ENCODE measurements at places on chromosomes 7 and 10. TPM values are rescaled to one million over a fixed set of nuclear protein-coding genes. Genes with fewer than 3 reads are reported as not detected.

DNA sequence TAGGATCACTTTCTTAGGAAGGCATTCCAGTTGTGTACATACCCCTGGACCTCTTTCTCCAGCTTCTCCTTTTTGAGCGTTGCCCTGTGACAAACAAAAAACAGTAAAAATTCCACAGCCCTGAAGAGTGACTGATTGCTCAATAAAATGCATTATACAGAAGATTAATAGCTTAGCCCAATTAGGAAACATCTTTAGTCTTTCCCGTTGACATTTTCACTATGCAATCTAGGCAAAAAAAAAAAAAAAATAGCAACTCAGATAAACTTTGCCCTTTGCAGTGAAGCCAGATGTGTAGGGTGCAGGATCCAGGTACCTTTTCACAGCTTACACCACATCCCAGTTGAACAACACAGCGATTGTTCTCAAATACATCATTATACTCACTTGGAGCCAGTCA lies 17.9 kb downstream of the COL28A1 start:
- DNase-seq = peak; percentile 42

DNA sequence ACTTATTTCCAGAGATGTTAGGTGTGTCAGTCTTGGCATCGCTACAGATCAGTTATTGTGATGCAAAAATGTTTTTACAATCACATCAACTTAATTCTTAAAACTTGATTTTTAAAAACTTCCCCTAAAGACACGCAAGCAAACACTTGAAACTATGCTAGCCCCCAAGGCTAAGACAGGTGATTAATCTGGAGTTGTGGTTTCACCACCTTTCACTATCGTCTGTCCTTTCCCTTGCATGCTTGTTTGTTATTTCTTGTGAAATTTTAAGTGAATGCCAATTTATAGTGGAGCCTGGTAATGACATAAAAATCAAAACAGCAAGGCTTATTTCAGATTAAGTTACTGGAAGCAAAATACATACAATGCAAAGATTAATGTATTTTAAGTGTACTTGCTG lies 70.4 kb downstream of the SLC35B4 start:
- no peak for DNase-seq

GRCh38 chr10:11631890-11632587 lies 20.6 kb upstream of the USP6NL start:
- no peak for DNase-seq

HOXA9 gene
- 70.8 TPM for total RNA-seq

- no peak for DNase-seq
These were observed 542.9 kb upstream of the GALNT17 start for GRCh38 chr7:70589010-70589409.

INMT gene
- not detected for total RNA-seq
